H9 (cell line): ENCODE measurements at places on chromosomes 11 and 22. TPM values are rescaled to one million over a fixed set of nuclear protein-coding genes. Genes with fewer than 3 reads are reported as not detected.
A peak's percentile ranks its signal among the peaks of the same experiment; 100 is the strongest.

CCND1 gene
- total RNA-seq: 372 and 399 TPM in 2 replicates

SLC22A12 gene
- not detected in 2 replicates for total RNA-seq

LAYN gene
- 2.5 and 3.1 TPM in 2 replicates for total RNA-seq

DNA sequence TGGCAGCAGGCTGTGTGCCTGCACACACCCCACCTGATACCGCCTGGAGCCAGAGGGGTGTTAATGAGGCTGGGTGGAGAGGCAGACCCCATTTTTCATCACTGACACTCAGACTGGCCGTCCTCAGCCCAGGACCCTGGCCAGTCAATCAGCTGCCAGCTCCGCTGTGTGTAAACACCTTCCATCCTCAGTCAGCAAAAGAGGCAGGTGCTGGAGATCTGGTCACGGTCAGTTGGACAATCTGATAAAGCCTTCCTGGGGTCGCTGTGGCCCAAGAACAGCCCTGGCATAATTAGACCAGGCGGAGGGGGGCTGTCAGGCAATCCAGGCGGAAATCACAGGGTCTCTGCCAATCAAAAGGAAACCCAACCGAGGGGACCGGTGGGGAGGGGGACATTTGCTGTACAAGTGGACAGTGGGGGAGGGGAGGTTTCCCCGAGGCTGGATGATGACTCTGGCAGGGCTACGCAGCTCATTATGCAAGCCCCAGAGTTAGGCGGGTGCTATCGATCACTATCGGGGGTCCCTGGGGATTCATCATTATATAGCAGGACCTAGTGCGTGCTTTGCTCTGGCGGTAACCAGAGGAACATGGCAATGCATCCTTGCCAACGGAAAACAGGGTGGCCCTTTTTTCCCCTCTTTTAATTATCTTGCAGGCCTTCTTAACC lies 72.9 kb downstream of the ABTB2 start:
- DNase-seq: no peak

BRSK2 gene
- total RNA-seq: 24.2 and 28.4 TPM in 2 replicates

GRCh38 chr11:2390725-2391151 lies 9.8 kb upstream of the TSSC4 start:
- peak; percentile 68 for DNase-seq

MYO7A gene
- total RNA-seq: 1.6 and 2.2 TPM in 2 replicates

DNA sequence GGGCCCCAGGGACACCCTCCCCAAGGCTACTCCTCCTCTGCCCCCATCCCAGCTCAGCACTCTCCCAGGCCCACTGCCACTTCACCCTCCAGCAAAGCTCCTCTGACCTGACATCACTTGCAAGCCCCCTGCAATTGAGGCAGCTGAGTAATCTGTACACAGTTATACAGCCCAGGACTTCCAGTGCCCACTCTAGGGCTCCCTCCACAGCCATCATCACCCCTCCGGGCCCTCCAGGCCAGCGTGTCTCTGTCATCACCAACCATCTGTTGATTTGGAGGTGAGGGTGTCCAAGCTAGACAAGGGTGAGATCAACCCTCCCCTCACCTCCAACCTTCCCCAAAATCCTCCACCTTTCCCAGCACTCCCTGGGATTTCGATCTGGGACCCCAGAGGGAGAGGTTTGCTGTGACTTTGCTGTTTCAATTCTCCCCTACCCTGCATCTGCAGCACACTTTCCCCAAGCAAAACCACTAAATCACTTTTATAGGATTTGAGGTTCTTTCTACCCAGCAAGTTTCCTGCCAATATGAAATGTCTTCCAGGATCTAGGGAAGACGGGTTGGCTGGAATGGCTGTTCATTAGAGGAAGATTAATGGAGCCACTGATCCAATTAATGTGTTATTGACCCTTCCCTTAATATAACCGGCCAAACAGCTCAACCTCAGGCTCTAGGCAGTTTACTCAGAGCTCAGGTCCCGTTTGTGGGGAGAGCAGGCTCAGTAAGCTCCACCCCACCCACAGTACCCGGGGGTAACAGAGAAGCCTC lies 92.9 kb downstream of the CHST1 start:
- DNase-seq: no peak

GRCh38 chr11:118287006-118287405 lies 17.5 kb upstream of the CD3E start:
- no peak for DNase-seq

- DNase-seq: no peak
Measured at GRCh38 chr11:128615076-128615475, 27.7 kb upstream of the ETS1 start.

GRCh38 chr11:97963528-97964331 lies 1057.0 kb upstream of the CNTN5 start:
- no peak for DNase-seq

HEPHL1 gene
- total RNA-seq: 0.07 TPM in 1 of 2 replicates, not detected in the other
